K562 (cell line): ENCODE measurements at places on chromosomes 7 and 10.

DNA sequence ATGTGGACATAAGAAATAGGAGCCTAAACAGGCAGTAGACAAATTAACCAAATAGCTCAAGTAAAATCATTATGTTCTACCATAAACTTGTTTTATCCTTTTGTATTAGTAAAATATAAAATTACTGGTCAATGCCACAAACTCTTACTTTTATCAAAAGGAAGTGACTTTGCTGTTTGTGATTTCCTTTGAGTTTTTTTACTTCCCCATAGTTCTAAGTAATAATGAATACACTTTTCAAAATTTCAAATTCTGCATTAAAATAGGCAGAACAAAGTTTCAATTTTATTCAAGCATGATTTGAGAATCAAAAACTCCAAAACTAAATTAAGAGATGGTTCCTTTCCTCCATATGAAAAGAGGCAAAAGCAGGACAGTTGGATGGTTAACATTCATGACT, 139.7 kb upstream of the ABCB5 start:
- DNase-seq: no peak

DNA sequence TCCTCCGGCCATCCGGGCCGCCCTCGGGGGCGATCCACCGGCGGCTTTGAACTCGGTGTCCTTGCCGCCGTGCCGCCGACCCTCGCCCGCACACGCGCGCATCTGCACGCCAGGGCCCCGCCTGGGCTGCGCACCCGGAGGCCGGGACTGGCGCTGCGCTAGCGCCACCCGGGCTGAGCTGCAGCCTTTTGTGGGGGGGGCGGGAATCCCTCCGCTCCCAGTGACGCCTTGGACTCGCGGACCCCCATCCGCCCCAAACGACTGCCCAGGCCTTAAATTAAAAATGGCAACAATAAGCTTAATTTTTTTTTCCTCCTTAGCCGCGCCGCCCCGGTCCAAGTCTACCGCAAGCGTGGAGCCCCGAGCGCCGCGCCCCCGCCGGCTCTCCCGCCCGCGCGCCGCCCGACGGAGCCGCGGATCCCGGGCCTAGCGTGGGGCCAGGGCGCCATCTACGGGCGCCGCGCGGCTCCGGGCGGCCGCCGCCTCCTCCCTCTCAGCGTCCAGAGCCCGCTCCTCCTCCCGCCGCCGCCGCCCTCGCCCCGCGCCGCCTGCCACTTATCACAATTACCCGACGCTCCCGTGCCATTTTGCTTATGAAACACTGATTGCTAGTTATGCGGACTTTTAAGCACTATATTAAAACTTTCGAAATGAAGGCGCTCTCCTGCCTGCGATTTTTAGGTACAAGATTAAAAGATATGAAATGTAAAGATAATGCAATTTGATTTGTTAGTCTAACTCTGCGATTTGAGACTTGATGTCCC, 7.5 kb upstream of the EBF3 start:
- DNase-seq: peak; percentile 49

- no peak for DNase-seq
Observed at GRCh38 chr7:96200740-96201139, 121.2 kb downstream of the SLC25A13 start.

GRCh38 chr7:35781767-35782515, 18.9 kb upstream of the SEPTIN7 start:
- DNase-seq: no peak

DNA sequence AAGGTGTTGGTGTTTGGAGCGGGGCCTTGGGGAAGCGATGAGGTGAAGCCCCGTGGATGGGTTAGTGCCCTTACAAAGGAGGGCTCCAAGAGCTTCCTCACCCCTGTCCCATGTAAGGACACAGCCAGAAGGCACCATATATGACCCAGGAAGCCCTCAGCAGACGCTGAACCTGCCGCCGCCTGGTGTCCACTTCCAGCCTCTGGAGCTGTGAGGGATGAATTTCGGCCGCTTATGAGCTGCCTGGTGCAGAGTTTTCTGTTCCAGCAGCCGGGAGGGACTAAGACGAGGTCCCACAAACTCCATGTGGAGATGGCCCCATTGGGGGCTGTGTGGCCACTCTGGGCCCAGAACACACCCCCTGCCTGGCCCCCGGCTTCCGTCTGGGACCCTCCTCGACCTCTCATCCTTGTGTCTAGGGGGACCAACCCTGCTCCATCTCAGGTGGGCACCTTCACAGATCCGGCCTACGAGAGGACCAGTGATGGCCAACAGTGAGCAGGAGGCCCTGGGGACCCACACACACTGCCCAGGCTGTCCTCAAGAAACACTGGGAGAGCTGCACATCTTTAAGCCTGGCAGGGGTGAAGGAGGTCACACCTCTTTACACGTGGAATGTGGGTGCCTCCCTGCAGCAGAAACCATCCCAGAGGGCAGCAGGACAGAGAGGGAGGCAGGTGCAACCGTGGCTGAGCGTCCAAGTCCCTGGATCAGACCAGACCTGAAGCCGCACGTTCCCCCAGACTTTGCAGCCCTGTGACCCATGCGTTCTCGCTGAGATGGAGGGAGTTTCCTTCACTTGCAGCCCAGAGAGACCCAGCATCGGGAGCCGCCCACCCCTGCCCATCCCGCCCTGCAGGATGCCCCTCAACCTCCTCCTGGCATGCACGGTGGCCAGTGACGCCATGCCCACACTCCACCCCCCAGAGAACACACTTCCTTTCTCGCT, 96.1 kb downstream of the PDGFA start:
- peak; percentile 35 for DNase-seq

GRCh38 chr7:80415522-80415921, 96.3 kb downstream of the GNAT3 start:
- no peak for DNase-seq

GRCh38 chr10:123140164-123140982, 4.6 kb downstream of the HMX3 start:
- no peak for DNase-seq

- no peak for DNase-seq
Observed at GRCh38 chr10:124116771-124117510, 23.5 kb upstream of the CHST15 start.

- no peak for DNase-seq
Observed at GRCh38 chr10:15738270-15738925, 18.7 kb upstream of the ITGA8 start.
